Astrocyte of the spinal cord (primary cell): ENCODE measurements at places on chromosomes 12 and 14.

DNA sequence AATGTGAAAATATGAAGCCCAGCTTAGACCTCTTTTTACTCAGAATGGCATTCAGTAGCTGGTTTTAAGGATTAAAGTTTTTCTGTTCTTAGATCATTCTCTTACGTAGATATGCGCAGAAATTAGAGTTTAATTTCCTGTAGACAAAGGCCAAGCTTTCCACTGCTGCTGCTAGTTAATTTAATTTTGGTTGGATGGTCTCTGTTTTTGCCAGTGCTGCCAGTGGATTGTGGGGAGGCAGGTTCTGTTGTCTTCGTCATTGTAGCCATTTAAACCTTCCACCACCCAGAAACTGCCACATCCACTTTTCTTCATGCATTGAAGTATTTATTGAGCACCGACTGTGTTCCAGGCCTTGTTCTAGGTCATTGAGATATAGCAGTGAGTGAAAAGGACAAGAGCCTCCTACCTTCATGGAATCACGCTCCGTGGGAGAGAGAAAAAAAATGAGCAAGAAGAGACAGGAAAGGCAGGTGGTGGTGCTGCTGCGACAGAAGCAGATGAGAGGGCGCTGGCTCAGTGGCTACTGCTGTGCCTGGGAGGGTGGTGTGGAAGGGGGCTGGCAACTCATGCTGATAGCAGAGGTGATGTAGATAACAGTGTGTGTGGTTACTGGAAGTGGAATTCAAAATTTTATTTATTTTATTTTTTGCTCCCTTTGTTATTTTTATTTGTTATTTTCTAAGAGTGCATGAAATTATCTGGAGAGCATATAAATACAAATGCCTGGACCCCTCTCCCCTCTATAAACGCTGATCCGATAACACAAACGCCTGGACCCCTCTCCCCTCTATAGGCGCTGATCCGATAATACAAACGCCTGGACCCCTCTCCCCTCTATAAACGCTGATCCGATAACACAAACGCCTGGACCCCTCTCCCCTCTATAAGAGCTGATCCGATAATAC, 33.3 kb downstream of the DYNC1H1 start:
- DNase-seq: no peak

GRCh38 chr12:13340149-13340548, 143.6 kb downstream of the EMP1 start:
- DNase-seq: no peak

DNA sequence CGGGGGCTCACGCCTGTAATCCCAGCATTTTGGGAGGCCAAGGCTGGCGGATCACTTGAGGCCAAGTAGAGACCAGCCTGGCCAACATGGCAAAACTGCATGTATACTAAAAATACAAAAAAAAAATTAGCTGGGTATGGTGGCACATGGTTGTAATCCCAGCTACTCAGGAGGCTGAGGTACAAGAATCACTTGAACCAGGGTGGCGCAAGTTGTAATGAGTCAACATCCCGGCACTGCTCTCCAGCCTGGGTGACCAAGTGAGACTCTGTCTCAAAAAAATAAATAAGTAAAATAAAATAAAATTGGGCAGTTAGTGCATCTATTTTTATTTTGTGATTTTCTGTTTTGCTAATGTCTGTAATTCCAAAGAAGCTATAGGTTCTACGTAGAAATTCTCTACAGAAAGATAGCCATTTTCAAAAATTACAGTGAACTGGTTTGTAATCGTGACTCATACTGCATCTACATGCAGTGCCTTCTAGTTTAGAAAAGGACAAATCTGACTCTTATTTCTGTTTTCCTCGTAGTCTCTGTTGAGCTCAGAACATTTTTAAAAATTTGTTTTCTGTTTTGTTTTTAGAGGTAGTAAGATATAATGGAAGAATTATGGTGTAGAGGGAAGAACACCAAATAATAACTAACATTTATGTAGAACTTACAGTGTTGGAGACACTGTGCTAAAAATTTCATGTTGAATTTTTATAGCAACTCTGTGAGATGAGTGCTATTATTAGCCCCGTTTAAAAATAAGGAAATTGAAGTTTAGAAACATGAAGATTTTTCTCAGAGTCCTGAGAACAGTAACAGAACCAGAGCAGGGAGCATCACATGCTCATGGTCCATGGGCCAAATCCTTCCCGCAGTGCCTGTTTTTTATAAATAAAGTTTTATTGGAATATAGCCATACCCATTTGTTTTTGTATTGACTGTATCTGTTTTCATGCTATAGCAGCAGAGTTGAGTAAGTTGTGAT, 201.2 kb downstream of the SYNE2 start:
- DNase-seq: peak; percentile 22

GRCh38 chr14:21097636-21098075, 799 bp downstream of the ZNF219 start:
- no peak for DNase-seq

DNA sequence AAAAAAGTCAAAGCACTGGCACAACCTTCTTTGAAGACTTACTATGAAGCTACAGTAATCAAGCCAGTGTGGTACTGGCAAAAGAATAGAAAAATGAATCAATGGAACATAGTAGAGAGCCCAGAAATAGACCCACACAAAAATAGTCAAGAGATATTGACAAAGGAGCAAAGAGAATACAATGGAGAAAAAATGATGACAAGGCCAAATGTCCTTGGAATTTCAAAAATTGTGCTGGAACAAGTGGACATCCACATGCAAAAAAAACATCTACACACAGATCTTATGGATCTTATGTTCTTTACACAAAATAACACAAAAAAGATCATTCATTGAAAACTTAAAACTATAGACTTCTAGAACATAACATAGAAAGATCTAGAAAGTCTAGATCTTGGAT, 1379.7 kb upstream of the SEL1L start:
- DNase-seq: no peak

DNA sequence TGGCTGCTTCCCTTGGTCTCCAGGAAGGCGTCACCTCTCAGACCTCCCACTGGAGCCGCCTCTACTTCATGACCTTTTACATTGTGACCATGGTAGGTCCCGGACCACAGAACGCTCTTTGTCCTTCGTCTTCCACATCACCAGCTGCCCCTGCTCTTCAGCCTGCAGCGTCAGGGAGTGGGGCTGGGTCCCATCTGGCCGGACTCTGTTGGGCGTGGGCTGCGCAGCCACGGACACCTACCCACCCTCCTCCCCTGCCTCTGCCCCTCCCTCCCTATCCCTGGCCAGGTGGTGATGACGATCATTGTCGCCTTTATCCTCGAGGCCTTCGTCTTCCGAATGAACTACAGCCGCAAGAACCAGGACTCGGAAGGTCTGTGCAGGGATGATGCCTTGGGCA, 43.3 kb downstream of the SLC8B1 start:
- DNase-seq: no peak

DNA sequence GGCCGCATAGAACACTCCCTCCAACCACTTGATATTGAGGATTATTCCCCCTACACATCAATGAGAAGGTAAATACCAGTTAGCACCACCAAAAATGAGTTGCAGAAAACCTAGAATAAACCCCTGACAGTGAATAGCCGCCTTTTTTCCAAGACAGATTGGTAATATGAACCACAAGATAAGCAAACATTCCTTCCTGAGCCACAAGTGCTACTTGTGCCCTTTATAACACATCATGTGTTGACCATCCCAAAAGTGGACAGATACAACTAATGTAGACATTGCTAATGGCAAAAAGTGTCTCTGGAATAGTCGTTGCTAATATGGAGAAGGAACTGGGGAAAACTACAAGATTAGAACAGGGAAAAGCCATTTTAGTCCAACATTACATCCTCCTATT, 17.2 kb downstream of the NOXRED1 start:
- no peak for DNase-seq

DNA sequence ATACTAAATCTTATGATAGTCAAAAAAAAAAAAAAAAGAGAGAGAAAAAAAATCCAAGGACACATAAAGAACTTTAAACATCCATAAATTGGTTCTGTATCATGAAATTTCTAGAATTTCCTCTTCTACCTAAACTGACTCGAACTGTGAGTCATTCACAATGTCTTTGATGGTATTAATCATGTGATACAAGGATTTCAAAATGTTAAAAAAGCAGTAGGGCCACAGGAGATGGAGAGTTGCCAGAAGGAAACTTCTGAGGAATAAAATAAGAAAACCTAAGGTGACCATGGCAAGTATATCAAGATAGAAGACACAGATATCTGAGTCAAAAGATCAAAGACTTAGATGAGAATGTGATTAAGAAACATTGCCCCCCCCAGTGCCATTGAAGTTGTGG, 1320.9 kb upstream of the FLRT2 start:
- no peak for DNase-seq

- no peak for DNase-seq
Observed at GRCh38 chr12:132081423-132081822, 62.7 kb downstream of the DDX51 start.

DNA sequence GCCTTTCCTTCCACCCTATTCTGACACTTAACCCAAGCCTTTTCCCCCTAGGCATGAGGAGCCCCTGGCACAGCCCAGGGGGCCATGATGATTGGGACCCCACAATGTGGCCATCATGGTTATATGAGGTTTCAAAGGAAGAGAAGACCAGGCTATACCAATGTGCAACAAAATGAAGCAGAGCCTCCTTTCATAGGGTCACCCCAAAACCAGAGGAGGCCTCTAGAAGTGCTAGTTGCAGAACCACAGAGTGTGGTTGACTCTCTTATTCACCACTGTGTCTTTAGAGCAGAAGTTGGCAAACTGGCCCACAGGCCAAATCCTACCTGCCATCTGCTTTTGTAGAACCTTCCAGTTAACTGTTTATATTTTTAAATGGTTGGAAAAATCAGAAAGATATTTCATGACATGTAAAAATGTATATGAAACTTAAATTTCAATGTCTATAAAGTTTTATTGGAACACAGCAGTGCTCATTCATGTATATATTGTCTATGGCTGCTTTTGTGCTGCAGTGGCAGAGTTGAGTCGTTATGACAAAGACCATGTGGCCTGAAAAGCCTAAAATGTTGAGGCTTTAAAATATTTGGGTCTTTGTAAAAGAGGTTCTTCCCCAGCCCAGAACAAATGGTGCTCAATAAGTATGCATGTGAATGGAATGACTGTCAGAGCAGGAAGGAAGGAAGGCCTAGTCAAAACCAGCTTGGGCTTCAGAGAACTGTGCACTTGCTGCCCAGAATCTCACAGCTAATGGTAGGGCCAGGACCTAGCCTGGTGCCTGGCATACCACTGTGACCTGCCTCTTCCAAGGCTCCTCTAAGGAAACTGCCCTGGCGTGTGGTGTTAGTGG, 49.2 kb downstream of the SUSD6 start:
- no peak for DNase-seq

GRCh38 chr14:34461334-34462131, 507 bp downstream of the SPTSSA start:
- peak; percentile 46 for DNase-seq

- DNase-seq: no peak
Observed at GRCh38 chr14:51285120-51285519, 45.1 kb downstream of the TMX1 start.

GRCh38 chr12:104697186-104697585, 240.4 kb downstream of the CHST11 start:
- no peak for DNase-seq

GRCh38 chr12:43653289-43653915, 101.4 kb upstream of the ADAMTS20 start:
- no peak for DNase-seq

DNA sequence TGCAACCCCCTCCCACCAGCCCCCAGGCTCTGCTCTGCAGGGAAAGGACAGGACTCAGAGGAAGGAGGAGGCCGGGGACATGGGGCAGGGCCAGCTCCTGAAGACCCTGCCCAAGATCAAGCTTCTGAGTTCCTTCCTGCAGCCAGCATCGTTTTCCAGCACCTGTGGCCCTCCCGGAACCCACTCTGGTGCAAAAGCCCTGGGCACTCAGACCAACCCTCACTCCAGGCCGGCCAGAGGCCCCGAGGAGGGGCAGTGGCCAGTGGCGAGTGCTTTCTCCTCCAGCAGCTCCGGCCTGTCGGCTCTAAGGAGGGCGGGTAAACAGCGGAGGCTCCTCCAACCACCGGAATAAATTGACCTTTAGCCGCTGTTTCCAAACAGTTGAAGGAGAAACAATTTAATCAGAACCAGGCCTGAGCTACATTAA, 10.8 kb downstream of the TMEM179 start:
- no peak for DNase-seq

GRCh38 chr12:105270671-105271255, 34.8 kb upstream of the APPL2 start:
- DNase-seq: no peak

DNA sequence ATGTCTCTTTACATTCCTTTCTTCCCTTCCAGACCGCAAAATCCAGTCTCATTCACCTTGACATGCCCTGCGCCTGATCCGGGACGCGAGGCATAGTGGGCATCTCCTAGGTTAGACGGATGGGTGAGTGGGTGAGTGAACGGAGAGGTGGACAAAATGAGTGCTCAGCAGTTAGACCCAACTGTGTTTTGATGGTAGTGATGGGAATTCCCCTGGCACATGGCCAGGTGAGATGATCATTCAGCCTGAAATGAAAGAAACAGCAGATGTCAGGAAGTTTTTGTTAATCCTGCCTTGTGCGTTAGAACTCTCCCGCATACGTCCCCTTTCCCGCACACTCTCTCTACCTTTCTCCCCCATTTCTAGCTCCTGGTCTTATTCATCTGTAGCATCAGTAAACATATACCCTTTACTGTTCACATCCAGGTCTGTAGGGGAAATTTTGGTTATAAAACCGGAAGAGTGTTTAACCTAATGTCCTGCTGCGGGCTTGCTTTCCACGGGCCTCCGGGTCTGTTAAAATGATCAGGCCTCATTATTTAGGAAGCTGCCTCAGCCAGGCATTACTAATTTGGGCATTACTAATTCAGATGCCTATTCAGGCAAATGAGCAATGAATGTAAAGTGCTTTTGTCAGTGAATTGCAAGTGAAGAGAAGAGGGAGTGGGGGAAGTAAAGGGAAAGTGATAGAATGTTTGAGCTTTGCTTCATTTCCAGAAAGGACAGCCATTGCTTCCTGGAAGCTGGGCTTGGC, 172.8 kb downstream of the ETV6 start:
- DNase-seq: peak; percentile 70

GRCh38 chr14:72560331-72560730, 333.6 kb downstream of the DPF3 start:
- no peak for DNase-seq

- no peak for DNase-seq
Observed at GRCh38 chr12:57097554-57097835, 8.6 kb downstream of the NAB2 start.

DNA sequence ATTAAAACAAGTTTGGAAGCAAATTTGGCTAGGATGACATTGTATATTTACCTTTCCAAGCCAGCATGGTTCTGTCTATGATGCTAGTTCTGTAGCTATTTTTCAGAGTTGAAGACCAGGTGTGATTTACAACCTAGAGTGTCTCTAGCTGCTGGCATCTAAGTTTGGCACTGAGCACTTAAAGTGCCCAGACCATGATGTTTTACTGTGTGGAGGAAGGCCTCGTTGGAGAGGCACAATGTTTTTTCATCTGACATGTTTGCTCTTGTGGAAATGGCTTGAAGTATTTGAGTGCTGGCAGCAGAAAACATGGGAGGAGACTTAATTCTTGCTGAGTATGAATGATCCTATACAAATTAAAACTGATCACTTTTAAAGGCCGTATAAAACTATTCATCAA, 13.0 kb upstream of the C12orf71 start:
- DNase-seq: no peak
